ENCODE measurements at places on chromosomes 11 and 22.

GRCh38 chr11:11524436-11525061, 97.3 kb downstream of the GALNT18 start:
- no peak for DNase-seq

DNA sequence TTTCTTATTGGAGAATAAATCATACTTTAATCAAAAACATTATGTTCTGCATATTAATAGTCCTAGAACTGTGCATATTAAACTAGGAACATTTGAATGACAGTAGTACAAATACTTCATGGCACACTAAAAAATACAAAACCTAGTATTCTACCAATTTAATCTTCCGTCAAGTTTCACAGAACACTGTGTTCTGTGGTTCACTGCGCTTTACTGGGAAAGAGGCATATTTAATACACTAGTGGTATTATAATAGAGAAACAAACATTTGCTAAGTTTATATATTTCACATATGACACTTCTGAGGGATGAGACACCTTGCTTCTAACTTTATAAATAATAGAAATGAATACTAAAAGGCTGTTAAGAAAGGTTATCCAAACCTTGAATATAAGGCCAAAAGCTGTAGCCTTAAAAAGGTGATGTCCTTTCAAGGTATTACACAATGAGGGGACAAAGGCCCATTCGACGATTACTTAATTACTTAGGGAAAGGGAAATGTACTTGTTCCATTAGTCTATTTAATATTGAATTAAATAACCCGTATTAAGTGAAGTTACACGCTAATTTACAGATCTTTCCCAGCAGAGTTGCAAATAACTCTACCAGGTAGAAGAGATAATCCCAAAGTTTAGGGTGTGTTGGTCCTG, 48.0 kb downstream of the NARS2 start:
- DNase-seq = no peak

DNA sequence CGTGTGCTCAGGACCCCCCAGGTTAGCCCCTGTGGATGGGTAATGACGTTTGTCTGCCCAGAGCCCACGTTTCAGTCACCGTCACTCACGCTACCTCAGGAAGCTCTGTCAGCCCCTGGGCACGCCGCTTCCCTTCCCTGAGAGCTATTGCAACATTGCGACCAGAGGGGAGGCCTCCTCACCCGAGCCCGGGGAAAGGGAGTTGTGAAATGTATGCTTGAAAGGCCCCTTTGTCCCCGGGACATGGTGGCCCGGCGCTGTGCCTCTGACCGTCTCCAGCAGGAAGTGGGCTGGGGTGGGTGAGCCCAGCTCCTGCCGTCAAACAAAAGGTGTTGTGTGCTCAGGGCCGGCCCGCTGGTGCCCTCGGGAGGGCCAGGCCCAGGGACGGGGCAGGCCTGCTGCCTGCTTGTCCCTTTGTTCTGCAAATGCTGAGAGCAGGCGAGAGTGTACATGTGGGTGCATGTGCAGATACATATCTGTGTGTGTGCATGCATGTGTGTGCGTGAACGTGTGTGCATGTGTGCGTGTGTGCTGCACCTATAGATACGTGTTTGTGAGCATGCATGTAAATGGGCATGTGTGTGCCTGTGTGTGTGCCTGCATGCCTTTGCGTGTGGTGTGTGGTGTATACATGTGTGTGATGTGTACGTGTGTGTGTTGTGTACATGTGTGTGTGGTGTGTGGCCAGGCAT, 1125.0 kb downstream of the BRD1 start:
- no peak for DNase-seq

DNA sequence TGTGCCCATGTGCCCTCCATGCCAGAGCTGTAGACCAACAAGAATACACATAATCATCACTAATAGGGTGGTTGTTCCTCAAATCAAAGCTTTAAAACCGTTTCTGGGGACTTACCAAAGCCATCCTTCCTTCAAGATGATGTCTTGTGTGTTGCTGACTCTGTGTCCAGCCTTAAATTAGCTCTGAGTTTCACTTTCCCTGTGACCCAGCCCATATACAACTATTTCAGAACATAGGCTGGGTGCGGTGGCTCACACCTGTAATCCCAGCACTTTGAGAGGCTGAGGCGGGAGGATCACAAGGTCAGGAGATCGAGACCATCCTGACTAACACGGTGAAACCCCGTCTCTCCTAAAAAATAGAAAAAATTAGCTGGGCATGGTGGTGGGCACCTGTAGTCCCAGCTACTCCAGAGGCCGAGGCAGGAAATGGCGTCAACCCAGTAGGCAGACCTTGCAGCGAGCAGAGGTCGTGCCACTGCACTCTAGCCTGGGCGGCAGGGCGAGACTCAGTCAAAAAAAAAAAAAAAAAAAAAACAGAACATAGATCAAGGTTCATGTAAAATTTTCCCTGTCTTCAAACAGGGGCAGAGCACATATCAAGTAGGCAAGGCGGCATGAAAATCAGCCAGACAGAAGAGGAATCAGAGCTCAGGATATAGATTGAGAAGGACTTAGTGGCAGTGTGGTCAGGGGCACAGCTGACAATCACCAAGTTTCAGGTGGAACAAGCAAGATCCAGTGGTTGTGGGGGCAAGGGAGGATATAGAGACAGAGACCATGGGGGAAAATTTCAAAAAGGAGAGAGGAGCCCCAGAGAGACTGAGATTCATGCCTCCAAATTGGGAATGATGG, at the start of gene PLAAT2:
Gene PLAAT2, minus strand, starts transcription at position 179 of the 855 bp plus-strand sequence. Its CDS starts 55 bp downstream, at position 124.
- peak; percentile 16 for DNase-seq

- DNase-seq = no peak
Observed at GRCh38 chr11:9527481-9528135, 45.9 kb upstream of the WEE1 start.

DNA sequence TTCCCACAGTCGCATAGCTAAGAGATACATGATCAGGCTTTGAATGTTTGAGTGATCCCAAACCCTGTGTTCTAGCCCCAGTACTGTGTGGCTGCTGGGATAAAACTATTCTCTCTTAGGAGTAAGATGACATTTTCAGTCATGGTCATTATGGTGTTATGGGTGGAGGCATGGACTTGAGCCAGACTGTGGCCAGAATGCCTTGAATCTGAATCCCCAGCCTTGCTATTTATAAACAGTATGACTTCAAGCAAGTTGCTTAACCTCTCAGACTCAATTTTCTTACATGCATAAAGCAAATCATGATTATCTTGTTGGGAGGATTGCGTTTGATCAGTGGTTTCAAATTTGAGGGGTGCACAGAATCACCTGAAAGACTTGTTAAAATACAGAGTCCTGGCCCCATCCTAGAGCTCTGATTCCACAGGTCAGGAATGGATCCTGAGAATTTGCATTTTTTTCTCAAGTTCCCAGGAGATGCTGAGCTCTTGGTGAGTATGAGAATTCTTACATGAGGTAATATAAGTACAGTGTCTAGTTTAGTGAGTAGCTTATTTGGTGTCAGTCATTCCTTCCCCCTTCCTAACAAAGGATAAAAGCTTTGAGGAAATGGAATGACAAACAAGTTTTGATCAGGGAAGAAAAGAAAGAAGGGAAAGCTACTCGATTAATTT, 571.7 kb downstream of the METTL15 start:
- no peak for DNase-seq

All from inflammatory macrophage treated with lipopolysaccharide for 4 hours (primary cell).